Fibroblast of the conjunctiva (primary cell): ENCODE measurements at places on chromosomes 2 and 18.

DNA sequence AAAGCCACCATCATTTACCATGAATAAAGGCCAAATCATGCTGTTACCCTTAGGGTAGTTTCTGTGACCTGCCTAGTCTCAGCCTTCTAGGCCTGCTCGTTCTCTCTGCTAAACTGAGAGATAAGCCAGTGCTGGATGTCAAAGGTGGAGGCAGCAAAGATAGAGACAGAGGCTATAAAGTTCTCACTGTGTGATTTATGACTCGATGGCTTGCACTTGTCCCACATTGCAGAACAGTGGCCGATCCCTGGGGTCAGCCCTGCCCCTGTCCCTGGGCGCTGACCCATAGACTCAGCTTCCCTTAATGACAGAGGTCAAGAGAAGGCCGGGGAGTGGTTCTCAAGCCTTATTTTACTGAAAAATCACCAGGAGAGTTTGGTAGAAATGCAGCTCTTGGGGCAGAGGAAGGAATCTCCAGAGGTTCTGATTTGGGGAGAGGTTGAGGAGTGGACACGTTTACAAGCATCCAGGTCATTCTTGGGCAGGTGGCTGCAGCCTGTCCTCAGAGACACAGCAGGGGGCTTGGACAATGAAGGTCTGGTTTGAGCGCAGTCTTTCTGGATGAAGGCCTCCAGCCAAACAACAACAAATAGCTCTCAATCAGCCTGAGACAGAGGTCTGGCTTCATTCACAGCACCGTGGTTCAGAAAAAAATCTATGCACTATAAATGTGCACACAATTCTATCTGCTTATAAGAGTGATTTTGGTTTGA is 143.5 kb downstream of the ACKR3 start:
- no peak for DNase-seq

GRCh38 chr18:76521417-76522121 is 26.5 kb upstream of the ZNF516 start:
- DNase-seq = no peak

- DNase-seq = no peak
These were observed 566.8 kb upstream of the ZNF804A start for GRCh38 chr2:184031402-184032147.

DNA sequence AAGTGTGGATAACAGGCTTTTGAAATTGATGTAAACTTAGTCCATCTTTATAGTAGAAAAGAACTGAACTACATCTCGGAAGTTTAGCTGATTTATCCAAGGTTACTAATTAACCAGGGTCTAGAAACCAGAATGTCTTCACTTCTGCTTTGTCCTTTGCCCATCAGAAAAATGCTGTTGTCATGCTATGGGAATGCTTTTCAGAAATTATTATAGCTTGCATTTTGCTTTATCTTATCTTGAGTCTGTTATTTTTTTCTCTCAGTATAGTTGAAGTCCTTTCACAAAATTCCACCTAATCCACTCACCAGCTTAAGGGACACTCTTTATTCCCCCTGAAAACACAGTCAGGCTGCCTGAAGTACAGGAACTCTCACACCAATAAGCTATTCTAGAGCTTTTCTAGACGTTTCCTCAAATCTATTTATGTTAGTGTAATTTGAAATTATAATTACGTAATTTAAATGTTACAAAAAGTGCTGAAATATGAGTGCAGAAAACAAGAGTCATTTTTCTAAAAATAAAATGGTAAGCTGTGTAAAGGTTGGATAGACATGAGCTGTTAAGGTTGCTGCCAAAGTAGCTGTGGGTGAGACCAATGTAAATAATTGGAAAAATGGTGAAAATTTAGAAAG is 456.3 kb downstream of the TGIF1 start:
- DNase-seq = no peak

- no peak for DNase-seq
These were observed 1237.8 kb upstream of the ZEB2 start for GRCh38 chr2:145757503-145758246.

GRCh38 chr2:127048969-127049897 is 57.7 kb downstream of the BIN1 start:
- no peak for DNase-seq

DNA sequence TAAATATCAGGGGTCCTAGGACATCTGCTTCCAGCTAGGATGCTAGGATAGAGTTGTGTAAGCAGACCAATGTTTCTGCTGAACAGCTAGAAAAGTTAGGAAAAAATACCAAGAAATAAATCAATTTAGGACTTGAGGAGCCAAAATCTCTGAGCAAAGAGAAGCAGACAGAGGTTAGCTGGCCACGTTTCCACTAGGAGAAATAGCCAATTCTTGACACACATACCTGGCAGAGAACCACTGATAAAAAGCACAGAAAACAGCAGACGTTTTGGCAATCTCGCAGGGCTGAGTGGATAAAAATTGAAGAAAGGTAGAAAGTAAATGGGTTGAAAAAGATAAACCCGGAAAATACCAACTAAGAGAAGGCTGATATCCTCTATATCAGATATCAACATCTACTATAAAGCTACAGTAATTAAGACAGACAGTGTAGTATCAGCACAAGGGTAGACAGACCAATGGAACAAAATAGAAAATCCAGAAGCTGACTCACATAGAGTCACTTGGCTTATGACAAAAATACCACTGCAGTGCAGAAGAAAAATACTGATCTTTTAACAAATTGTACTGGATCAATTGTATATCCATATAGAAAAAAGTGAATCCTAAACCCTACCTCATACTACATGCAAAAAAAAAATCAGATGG is 306.1 kb upstream of the KLHL29 start:
- no peak for DNase-seq

DNA sequence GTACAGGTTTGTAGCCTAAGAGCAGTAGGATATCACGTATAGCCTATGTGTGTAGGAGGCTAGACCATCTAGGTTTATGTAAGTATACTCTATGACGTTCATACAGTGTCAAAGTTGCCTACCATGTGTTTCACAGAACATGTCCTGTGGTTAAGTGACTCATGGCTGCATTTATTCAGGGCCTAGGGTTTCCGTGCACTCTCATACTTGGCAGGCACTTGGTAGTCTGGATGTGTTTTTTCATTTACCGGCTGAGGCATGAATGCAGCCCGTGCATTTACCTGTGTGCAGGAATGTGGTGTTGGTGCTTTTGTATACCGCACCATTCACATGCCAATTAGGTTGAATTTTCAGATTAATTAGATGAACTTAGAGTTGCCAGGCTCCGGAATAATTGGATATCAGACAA is 43.4 kb downstream of the MYL12B start:
- peak; percentile 86 for DNase-seq

DNA sequence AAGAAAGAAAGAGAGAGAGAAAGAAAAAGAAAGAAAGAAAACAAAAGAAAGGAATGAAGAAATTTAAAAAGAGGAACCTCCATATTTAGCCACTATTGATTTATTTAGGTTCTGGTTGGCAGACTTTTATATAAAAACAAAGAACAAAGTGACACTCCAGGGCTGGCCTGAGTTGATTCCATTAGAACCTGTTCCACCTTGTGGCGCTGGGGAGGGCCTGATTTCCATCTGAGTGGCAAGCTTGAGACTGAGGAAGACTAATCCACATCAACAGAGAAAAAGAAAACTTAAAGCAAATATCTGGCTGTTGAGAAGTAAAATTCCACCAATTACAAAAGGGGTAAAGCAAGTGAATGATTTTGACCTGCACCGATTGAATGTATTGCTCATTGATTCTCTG is 345.3 kb downstream of the EN1 start:
- no peak for DNase-seq

DNA sequence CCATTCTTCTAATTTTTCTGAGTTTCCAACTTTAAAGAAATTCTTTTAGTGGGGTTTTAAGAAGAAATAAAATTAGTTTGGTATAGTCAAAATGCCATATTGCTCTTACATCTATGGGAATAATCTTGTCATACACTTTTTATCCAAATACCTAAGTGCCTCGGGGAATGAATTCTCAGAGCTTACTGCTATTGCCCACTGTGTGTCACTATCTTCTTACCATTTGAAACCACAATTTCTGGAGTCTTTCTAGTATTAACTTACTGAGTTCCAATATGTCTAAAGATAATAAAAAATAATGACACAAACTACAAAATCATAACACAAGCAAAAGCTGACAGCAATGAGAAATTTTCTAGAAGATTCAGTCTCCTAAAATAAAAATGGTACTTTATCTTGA is 23.7 kb upstream of the DNAH6 start:
- no peak for DNase-seq

DNA sequence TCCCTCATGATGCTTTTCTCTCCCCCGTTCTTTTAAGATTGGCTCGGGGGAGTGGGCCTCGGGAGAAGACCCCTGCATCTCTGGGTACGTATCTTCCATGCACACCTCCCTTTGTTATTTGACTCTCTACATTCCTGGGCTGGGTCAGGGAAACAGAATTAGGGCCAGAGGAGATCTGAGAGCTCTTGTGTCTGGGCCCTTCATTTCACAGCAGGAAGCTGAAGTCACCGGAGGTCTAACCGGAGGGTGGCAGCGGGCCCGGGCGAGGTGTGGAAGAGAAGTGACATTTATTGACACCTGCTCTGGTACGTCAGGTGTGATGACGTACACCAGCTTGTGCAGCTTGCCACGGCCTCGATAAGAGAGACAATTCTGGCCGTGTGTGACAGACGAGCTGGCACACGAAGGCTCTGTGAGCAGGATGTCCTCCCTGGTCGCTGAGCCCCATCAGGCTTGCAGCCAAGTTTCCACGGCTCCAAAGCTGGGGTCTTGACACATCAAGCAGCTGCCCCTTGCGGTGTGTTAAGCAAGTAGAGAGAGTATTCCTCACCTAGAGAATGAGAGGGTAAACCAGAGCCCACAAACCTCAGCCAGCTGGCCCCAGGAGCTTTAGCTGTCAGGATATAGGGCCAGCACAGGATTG is 30.4 kb downstream of the TOGARAM2 start:
- DNase-seq = no peak

GRCh38 chr18:56358608-56359280 is 279.6 kb downstream of the TXNL1 start:
- no peak for DNase-seq

DNA sequence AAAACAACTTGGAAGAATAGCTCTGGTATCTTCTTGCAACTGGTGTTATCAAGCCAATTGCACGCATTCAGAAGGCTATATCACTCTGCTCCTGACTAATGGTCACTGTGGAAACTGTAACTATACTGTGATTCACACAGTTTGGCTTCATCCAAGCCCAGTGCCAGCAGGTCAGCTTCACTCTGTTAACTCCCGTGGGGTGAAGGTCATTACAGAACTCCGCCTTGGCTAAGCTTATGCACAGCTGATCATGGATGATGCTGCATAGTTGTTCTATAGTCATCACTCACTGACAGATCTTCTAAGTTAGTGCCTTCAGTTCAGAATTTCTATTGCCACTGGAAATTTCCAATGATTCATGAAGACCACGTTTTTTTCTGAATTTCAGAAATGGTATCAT is 497.2 kb upstream of the NETO1 start:
- peak; percentile 61 for DNase-seq

DNA sequence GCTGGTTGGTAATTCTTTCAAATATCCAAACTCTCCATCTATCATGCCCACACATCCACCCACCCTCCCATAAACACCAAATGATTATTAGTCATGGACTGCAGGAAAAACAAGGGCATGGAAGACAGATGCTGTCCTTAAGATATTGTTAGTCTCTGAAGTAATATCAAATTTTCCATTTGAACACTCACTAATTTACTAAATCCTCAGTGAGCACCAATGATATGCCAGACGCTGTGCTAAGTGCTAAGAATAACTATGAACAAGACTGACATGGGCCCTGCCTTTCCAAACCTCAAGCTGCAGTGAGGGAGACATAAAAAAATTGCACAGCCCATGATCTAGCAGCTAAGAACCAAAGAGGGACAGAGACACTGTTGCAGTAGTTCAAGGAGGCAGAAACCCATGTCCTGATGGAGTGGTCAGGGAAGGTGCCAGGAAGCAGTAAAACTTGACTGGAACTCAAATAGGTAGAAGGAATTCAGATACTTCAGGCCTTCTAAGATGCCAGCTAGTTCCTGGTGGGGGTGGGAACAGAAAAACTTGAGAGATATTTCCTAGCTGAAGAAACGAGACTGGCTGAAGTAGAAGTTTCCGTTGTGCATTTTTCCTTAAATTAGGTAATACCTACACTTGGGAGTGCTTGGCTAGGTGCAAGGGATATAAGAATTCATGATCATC is 182.1 kb downstream of the OSR1 start:
- DNase-seq = no peak

GRCh38 chr2:70412294-70413070 is 110.6 kb upstream of the FAM136A start:
- DNase-seq = no peak

- DNase-seq = no peak
These were observed 137.1 kb upstream of the GAREM1 start for GRCh38 chr18:32607816-32608215.

- no peak for DNase-seq
These were observed 6.6 kb upstream of the CDH2 start for GRCh38 chr18:28183418-28184078.

- DNase-seq = no peak
These were observed 912.5 kb upstream of the CRIM1 start for GRCh38 chr2:35443087-35443486.

- DNase-seq = no peak
These were observed 7.5 kb upstream of the CPS1 start for GRCh38 chr2:210548878-210549384.

- no peak for DNase-seq
These were observed 135.8 kb upstream of the OSR1 start for GRCh38 chr2:19494241-19494640.

GRCh38 chr2:64594226-64594989 is 59.3 kb downstream of the SERTAD2 start:
- DNase-seq = no peak

DNA sequence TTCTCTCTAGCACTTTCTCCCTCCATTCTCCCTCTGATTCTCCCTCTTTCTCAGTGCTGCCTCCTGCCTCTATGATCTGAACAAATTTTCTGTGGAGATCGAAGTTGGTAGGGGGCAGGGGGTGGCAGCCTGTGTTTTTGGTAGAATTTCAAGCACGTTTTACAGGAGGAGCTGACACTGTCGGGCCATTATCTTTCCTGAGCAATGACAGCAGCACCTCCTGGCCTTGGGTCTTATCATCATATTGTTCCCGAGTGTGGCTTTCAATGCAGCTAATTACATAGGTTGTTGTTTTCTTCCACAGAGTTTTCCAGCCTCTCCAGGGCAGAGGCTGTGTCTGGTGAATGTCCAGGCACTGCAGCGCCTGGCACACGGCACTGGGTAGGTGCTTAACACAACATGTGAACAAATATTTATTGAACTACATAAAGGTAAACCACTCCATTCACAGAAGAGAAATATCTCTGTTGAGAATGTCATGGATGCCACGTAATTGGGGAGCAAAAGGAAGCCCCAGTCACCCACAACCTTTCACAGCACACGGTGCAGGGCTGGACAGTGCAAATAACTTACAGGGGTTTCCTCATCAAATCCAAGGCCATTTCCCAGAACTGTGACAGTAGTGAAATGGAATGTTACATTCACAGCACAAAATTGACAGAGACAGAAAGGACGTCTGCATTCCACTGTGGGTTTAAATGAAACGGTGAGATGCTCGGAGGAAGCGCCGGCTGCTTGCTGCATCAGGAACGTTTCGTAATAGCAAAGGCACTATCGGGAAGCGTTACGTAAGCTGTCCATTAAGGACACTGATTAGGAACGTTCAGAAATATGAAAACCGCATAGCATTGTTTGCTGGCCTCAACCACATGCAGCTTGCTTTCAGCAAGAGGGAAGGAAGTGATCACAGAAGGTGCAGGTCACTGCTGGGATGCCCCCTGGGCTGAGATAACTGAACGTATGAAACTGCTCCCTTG is 6.5 kb upstream of the KCNG2 start:
- peak; percentile 71 for DNase-seq

GRCh38 chr2:128422571-128422970 is 103.9 kb upstream of the HS6ST1 start:
- peak; percentile 81 for DNase-seq

GRCh38 chr2:100938031-100939026 is 63.8 kb upstream of the RPL31 start:
- no peak for DNase-seq
